NCI-H1417 treated with DMSO at 0.1 percent for 48 hours (cell line): ENCODE measurements at places on chromosomes 7 and 10.

DNA sequence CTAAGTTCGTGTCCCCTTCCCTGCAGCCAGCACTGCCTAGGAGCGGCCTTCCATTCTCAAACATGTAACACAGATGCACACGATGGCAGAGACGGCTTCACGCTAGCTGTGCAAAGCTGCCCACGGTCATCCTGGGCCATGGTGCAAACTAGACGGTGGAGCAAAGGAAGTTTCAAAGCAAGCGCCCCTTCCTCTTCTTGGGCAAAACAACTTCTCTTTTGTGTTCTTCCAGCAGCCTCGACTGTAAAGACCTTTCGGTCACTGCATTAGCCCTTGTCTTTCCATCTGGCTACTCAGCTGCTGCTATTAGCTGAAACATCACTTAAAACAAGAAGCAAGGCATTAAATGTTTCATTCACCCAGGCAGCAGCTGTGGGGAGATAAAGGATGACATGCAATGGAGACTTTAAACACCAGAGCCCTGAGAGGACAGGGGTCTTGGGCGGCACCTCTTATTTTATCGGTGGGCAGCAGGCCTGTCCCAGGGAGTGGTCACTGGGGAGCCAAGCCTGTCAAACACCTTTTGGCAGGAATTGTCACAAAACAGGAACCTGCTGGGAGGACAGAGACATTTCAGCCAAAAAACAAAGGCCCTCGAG lies 214.8 kb downstream of the KLF6 start:
- no peak for DNase-seq

GRCh38 chr10:14384116-14384730 lies 53.5 kb upstream of the FRMD4A start:
- DNase-seq = no peak

GRCh38 chr10:81847675-81848074 lies 27.3 kb upstream of the NRG3 start:
- DNase-seq = no peak

DNA sequence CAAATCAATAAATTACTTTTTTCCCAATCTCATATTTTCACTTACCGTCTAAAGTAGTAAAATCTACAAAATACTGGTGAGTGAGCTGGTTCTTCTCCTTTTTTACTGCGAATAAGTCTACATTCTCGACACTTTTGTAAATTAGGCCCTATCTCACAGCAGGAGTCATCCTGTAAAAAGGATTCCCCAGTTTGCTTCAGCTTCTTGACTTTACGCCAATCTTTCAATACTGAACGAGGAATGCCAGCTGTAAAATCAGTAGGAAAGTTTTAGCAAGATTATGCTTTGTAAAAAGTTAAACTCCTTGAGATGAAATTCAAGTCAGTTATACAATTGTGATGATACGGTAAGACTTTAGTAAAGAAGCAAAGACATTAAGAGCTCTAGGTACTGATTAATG lies 67.3 kb downstream of the NRBF2 start:
- no peak for DNase-seq

DNA sequence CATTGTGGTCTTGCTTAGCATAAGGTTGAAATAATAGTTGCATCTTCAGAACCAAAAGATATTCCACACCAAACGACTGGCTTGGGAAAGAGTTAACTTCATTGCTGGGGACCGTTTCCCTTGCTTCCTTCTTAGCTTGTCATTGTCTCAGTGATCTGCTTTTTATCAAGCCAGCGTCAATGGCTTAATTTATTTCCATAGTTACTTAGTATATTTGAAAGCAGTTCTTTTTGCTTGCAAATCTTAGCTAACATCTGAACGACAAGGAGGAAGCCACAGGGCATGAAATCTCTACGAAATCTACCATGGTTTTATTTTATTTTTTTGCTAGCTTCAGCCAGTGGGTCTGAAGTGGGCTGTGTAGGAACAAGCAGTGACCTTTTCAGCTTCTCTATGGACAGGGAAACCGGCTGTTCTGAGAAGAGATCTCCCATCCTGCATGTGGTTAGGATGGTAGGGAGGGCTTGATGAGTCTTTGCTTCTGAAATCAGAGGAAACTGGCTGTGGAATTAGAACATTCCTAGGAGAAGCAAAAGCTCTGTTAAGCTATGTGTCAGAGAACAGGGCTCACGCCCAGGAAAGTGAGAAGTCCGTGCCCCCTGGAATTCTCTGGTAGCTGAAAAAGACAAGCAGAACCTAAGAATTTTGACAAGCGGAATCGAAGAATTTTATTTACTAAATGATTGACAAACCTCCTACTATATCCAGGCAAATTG lies 8.0 kb downstream of the SLC18A2 start:
- no peak for DNase-seq

DNA sequence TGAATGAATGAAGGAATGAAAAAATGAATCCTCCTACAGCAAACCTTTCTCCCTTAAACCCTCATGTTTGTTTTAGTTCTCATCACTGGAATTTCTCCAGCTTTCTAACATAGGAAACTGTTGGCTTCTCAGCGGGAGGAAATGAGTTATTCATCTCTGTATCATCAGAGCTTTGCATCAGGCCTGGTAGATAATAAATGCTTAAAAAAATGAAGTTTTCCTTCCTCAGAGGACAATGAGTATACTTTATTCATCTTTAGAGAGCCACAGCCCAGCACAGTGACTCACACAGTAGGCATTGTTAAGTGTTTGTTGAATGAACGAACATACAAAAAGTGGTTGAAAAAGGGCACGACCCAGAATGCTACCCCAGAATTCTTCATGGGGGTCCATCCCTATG lies 62.6 kb downstream of the COL13A1 start:
- no peak for DNase-seq

DNA sequence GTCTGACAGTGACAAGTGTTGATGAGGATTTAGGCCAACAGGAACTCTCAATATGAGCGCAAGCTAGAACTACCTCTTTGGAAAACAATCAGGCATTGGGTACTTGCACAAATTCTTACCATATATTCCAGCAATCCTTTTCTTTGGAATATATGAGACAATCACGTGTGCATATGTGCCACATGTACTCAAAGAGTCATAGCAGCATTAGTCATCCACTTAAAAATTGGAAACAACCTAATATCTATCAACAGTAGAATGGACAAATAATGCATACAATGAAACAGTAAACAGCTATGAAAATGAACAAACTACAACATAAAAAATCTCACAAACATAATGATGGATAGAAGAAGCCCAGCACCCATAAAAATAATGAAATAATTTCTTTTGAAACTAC lies 179.7 kb downstream of the GLI3 start:
- no peak for DNase-seq

DNA sequence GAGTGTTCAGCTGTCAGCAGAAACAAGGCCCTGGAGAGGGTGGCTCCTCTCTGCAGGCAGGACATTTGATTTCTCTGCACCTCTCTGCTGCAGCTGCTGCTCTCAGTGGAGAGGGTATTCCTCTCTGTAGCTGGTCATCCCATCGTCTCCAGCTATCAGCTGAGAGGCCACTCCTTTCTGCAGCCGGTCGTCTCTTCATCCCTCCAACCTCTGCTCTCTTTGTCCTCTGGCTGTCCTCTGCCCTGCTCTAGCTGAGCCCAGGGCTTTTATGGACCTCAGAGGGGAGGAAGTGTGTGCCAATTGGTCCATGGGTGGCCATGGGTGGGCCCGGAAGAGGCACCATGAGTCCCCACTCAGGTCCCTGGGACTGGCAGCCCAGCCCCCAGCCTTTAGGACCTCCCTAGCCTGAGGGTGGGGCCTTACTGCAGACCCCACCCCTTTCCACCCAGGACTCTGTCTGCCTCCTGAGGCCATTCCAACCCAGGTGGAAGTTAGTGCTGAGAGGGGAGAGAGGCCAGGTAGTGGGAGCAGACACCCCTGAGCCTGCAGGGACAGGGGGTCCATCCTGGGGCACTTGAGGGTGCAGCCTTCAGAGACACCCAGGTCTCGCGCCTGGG lies 26.2 kb upstream of the CDCA7L start:
- no peak for DNase-seq

DNA sequence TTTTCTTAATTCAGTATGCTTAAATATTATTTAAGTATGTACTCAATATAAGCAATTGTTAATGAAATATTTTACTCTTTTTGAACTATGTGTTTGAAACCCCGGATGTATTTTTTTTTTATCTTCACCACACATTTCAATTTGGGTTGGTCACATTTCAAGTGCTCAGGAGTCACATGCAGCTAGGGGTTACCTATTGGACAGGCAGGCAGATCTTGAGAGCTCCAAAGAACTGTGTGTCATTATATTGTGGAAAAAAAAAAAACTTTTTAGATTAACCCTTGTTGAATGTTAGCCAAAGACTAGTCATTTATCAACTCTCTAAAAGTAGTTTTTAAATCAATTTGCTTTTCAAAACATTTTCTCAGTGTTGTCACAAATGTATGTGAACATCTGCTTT lies 37.2 kb downstream of the IKZF1 start:
- DNase-seq = no peak

GRCh38 chr7:46909601-46910051 lies 672.3 kb downstream of the TNS3 start:
- DNase-seq = no peak

GRCh38 chr7:15783987-15784693 lies 97.7 kb upstream of the MEOX2 start:
- DNase-seq = no peak

DNA sequence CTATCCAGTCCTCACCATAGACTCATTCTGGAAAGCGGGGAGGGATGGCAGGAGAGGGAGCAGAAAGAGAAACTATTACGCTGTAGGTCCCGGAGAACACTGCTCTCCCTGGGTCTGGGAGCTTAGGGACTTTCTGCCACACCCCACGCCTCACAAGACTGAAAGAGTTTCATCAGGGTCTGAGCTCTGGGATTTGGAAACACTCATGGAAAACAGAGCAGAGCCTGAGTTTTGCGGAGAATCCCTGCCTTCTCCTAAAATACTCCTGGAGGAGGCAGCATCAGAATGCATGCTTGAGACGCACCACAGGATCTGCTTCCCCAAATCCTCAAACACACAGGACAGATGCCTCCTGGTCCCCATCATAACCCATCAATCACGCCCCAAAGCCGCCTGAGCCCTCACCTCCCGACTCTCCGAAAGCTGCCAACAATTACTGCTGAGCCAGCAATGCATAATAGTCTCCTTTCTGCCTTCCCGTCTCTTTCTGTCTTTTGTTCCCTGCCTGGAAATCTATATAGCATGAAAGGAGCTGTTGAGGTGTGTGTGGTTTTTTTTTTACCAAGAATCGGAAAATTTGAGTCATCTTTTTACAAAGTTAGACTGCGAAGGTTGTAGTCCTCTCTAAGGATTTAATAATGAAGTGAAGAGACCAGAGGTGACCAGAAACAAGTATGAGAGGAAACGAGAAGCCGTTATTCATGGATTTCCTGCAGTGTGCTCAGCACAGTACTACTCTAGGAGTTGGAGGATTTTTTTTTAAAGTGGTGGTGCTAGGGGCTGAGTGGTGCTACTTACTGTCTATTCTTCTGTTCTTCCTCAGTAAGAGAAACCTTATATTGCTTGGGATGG lies 37.7 kb downstream of the ASB13 start:
- DNase-seq = no peak

GRCh38 chr7:152849128-152849527 lies 89.6 kb downstream of the ACTR3B start:
- DNase-seq = no peak

DNA sequence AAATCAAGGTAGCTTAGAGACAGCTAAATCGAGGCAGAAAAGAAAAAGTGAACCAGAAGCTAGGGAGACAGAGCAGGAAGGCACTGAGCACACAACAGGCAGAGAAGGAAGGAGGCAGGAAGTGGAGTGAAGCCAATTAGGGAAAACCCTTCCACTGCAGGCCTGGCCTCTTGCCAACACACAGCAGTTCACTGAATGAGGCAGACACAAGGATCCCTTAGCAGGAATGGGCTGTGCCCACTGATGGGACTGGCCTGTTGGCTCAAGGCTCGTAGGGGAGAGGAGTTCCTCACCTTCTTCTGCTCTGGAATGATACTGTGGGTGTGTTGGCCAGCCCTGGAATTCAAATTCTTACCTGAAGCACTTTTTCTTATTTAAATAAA lies 220.3 kb upstream of the STK17A start:
- DNase-seq = no peak

- DNase-seq = no peak
Measured at GRCh38 chr7:96471606-96472005, 149.7 kb upstream of the SLC25A13 start.

GRCh38 chr10:120453319-120453718 lies 3.7 kb upstream of the PLPP4 start:
- DNase-seq = no peak

GRCh38 chr7:121824276-121824675 lies 48.7 kb upstream of the PTPRZ1 start:
- DNase-seq = no peak

GRCh38 chr10:110042891-110043290 lies 35.1 kb downstream of the ADD3 start:
- no peak for DNase-seq

DNA sequence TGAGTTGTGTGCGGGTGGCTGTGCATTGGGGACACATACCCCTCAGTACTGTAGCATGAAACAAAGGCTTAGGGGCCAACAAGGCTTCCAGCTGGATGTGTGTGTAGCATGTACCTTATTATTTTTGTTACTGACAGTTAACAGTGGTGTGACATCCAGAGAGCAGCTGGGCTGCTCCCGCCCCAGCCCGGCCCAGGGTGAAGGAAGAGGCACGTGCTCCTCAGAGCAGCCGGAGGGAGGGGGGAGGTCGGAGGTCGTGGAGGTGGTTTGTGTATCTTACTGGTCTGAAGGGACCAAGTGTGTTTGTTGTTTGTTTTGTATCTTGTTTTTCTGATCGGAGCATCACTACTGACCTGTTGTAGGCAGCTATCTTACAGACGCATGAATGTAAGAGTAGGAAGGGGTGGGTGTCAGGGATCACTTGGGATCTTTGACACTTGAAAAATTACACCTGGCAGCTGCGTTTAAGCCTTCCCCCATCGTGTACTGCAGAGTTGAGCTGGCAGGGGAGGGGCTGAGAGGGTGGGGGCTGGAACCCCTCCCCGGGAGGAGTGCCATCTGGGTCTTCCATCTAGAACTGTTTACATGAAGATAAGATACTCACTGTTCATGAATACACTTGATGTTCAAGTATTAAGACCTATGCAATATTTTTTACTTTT lies 1.8 kb downstream of the DDIT4 start:
- DNase-seq = no peak

GRCh38 chr10:113539789-113540188 lies 13.1 kb upstream of the HABP2 start:
- DNase-seq = no peak

DNA sequence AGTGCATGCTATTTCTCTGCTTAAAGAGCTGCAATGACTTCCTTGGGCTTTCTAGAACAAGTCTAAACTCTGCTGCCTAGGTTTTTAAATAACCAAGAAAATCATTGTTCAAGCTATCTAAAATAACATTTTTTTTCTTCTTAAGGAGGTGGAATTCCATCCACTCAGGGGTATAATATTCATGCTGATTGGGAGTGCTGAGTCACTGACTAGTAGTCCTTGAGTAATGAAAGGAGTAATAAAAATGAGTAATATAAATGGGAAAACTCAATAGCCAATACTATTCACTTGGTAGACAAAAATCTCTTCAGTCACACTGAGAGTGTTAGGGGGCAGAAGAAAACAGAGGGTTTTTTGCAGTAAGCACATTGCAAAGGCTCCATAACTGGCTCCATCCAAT lies 72.0 kb downstream of the GFRA1 start:
- DNase-seq = no peak

- no peak for DNase-seq
Measured at GRCh38 chr10:57716884-57717283, 550.8 kb downstream of the IPMK start.
